Activated CD4-positive, alpha-beta T cell treated with anti-CD3 and anti-CD28 coated beads, Interleukin-2, amount 50 U/mL, for 16 hours (primary cell): ENCODE measurements at places on chromosomes 4 and X.
A peak's percentile ranks its signal among the peaks of the same experiment; 100 is the strongest.

DNA sequence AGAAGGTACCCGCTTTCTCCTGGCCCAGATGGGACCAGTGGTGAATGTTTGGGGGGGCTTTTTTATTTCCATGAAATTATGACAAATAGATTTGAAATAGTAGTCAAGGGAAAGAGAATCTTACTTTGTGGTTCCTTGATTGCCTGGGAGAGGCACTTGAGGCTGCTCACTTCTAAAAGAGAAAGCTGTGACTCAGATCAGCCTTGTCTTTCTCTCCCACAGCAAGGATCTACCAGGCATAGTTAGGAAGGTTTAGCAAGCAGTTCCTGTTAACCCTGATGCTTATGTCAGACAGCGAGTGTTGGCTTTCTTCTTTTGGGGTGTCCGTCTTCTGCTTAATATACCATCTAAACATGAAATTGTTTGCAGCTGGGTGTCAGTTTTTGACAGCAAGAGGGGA is 114.5 kb downstream of the TSPAN7 start:
- DNase-seq = no peak

DNA sequence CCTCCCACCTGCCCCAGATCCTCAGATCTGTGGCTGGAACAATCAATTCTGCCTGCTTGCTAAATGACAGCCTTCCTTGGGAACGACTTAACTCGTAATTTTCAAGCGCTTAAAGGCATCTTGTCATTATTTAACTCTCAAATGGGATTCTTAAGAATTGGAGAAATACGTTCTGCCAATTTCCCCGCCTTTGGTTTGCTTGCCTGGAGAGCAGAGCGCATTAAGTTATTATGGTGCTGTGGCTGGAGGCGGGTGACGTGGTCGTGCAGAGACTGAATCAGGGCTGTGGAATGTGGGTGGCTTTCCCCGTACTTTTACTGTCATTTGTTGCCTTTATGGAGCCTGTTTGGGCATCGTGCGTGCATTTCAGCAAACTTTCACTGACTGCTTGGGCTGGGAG is 78.9 kb upstream of the PSAPL1 start:
- no peak for DNase-seq

DNA sequence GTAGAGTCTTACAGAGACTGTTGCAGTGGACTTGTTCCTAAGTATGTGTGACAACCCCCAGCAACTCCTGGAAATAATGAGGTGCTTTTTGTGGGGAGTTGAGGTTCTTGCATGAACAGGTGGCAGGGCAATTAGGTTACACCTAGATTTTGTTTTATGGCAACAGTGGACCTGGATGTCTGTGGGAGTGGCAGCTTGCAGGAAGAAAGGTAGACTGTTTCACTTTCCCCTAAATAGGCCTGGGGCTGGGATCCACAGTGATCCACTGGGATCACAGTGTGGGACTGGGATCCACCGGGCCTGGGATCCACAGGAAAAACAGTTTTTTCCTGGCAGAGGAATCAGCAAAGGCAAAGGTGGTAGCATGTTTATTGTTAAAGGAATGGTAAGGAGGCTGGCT is 18.3 kb upstream of the USP9X start:
- no peak for DNase-seq

DNA sequence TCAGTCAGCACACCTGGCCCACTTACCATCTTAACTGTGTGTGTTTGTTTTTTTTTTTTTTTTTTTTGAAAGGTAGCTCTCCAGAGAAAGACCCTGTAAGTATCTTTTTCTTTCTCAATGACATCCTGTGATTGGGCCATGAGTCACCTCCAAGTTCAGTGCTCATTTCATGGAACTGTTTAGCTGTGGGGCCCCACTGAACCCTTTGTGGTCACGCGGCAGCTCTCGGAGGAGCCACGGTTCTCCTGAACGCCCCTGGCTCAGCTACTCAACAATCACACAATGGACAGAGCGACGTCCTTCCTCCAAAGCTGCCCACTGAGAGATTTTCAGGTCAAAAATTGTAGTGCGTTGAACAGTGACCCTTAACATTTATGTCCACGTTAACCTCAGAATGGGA is 14.2 kb upstream of the IL3RA start:
- peak; percentile 79 for DNase-seq

- DNase-seq = no peak
These were observed 119.9 kb downstream of the EGF start for GRCh38 chr4:110032603-110033002.

DNA sequence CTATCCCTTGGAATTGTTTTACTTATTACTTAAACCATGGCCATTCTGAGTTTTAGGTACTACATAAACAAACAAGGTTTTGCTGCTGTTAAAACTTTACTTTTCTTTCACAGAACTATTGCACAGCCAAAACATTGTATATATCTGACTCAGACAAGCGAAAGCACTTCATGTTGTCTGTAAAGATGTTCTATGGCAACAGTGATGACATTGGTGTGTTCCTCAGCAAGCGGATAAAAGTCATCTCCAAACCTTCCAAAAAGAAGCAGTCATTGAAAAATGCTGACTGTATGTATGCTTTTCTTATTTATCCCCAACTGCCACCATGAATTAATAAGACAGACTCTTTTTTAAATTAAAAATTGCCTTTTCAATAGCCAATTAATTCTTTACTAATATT is 69.8 kb downstream of the CCKAR start:
- DNase-seq = no peak

- no peak for DNase-seq
These were observed 253.4 kb upstream of the CASK start for GRCh38 chrX:42176789-42177188.

DNA sequence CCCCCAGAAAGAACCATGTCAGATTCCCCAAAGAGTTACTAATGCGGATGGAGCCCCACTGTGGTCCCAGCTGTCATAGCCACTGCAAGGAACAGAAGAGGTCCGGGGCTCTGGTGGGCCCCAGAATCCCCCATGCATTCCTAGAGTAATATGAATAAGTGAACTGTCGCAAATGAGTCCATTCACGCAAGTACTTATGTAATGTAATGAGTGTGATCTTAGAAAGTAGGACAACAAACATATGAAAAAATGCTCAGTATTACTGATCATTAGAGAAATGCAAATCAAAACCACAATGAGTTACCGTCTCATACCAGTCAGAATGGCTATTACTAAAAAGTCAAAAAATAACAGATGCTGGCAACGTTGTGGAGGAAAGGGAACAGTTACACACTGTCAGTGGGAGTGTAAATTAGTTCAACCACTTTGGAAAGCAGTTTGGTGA is 141.5 kb upstream of the RBPJ start:
- DNase-seq = peak; percentile 28

- DNase-seq = no peak
These were observed 40.0 kb downstream of the UGT2B10 start for GRCh38 chr4:68855771-68856170.

- no peak for DNase-seq
These were observed 100.3 kb upstream of the SLIT2 start for GRCh38 chr4:20151436-20151835.

DNA sequence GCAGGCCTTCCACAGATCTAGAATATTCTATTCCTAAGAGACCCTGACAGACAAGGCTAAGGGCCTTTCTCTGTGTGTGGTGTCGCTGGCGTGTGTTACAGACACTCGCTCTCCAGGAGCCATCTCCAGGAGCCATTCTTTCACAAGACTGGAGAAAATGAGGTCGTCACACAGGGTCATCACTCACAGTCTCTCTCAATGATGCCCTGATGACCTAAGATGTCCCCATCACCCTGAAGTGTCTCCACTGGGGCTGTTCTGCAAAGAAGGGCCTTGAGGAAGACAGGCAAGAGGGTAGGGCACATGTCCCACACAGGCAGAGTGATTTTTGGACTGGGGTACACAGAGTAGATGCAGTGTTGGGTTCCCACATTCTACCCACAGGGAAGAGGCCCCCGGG is 34.7 kb downstream of the ZFYVE28 start:
- DNase-seq = no peak

- DNase-seq = no peak
These were observed 14.7 kb downstream of the C4orf54 start for GRCh38 chr4:99642725-99643489.
